T-helper 17 cell (primary cell): ENCODE measurements at places on chromosomes 5 and 9.
A peak's percentile ranks its signal among the peaks of the same experiment; 100 is the strongest.

- peak; percentile 2 for DNase-seq
Measured at GRCh38 chr9:133104718-133105460, 16.2 kb downstream of the RALGDS start.

DNA sequence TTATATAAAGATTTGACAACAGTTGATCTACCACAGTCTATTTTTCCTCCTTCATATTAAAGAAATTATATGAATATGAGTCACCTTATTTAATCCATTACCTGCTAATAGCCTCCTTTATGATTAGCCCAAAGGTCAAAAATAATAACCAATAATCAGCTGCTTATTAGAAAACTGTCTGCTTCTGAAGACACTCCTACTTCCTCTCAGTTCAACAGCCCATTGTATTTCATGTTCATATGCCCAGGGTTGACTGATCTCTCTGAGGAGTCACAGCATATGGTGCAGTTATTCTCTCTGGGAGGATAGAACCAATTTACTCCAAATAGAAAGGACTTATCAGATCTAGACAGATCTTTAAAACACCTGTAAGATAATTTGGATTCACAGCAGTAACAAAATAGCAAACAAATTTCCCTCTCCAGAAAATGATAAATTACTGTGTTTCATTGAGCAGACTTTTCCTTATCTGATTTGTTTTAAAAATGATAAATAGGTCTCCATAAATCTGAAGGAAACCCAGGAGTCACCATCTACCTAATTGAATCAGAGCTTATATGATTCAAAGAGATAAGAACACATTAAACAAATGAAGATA lies 180.4 kb upstream of the ITGA1 start:
- no peak for DNase-seq

DNA sequence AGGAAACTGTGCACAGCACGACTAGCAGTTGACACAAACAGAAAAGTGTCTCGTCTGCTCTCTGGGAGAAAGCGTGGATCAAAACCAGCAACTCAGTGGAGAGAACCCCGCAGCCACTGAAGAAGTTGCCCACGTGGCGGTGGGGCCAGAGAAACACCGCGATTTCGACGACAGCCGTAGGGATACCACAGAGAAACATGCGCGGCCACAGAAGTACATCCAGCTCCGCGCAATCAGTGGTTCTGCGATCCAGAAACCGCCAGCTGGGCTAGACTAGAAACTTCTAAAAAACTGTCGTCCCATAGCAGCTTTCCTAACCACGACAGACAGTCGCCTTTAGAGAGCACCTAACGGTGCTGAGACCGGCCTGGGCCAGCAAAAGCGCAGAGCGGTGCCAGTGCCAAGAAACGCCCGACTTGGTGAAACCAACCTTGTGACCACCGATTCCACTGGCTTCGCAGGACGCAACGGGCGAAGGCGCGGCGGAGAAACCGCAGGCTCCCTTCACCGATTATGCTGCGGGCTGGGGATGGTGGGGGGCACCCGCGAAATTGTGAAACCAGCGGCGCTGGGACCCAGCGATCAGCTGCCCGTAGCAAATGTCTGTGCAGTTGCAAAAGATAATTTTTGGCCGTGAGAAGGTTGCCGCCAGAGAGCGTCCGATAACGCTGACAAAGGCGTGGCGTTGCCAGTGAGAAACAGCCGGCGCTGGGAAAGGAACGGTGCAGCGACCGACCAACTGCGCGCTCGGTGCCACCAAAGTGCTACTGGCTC lies 2.7 kb upstream of the ANXA2R start:
- DNase-seq = peak; percentile 48

- no peak for DNase-seq
Measured at GRCh38 chr5:124453221-124454051, 293.0 kb downstream of the ZNF608 start.

GRCh38 chr9:123175854-123176629 lies 92.3 kb downstream of the STRBP start:
- DNase-seq = no peak

DNA sequence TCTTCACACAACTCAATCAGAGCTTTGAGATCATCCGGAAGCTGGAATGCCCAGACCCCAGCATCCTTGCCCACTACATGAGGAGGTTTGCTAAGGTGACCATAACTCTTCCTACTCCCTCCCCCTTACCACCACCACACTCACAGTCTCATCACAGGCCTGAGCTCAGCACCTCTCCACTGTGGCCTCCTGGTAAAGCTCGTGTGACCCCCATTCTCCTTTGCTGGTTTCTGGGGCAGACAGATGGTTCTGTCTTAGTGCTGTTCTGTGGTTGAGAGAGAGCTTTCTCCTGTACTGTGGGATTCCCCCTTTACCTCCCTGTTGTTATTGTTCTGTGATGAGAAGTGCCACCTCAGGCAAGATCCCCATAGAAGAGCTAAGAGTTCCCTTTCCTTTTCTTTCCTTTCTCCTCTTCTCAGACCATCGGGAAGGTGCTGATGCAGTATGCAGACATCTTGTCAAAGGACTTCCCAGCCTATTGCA lies 92.7 kb upstream of the RUSC2 start:
- DNase-seq = no peak

DNA sequence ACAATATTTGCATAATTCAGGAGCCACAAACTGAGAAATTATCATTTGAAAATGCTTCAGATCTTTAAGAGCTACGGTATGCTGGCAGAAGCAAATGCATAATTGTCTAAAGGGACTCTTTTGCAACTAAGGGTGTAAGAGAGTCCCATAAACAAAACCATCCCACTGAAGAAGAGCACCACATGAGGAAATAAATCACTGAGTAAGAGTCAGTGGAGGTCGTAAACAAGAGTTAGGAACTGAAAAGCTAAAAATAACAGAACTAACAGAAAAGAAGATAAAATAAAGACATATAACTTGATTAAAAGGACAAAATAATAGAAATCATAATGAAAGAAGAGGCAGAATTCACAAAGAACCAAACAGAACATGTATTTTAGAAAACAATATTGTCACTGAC lies 3.5 kb upstream of the SMC2 start:
- no peak for DNase-seq

DNA sequence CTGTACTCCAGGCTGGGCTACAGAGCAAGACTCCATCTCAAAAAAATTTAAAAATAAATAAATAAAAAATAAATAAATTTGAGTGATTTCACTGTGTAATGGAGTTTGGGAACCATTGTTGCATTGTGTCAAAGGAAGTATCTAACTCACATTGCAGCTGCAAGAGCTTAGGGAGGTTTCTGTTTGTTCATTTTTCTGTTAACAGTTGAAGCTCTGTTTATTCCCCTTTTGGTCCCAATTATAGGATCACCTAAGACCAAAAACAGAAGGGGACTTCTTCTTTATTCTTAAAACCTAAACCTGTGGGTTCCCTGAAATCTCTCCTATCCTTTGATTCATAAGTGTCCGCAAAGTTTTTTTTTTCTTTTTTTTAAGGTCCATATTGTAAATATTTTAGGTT lies 28.6 kb upstream of the PCAT7 start:
- DNase-seq = no peak

GRCh38 chr9:134957945-134958227 lies 40.2 kb upstream of the FCN1 start:
- DNase-seq = no peak

DNA sequence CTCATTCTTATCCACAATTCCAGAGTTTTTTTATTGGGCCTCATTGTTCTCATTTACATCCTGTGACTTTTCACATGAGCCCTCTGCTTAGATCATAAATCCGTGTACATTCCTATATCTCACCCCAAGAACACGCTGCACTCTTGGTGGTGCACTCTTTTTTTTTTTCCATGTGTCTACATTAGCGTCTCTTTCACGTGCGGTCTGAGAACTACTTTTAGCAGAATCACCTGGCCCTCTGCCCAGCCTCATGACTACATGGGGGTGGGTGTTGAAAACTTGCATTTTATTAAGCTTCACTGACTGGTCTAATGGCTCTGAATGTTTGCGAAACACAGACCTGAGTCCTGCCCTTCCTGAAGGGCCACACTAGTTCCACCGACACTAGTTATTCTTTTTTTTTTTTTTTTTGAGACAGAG lies 18.6 kb downstream of the C9orf57 start:
- DNase-seq = no peak

- DNase-seq = no peak
Measured at GRCh38 chr9:976943-977837, 735 bp downstream of the DMRT3 start.

- no peak for DNase-seq
Measured at GRCh38 chr9:37914154-37914551, 10.2 kb upstream of the SLC25A51 start.

DNA sequence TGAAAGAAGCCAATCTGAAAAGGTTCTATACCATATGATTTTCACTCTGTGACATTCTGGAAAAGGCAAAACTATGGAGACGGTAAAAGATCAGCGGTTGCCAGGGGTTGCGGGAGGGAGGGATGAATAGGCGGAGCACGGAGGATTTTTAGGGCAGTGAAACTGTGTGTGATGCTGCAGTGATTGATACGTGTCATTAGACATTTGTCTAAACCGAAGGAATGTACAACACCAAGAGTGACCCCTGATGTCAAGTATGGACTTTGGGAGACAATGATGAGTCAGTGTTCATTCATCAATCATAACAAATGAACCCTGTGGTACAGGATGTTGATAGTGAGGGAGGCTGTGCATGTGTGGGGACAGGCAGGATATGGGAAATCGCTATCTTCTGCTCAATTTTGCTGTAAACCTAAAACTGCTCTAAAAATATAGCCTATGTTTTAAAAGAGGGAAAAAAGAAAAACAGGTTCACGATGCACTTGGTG lies 34.4 kb downstream of the ERGIC1 start:
- DNase-seq = no peak

DNA sequence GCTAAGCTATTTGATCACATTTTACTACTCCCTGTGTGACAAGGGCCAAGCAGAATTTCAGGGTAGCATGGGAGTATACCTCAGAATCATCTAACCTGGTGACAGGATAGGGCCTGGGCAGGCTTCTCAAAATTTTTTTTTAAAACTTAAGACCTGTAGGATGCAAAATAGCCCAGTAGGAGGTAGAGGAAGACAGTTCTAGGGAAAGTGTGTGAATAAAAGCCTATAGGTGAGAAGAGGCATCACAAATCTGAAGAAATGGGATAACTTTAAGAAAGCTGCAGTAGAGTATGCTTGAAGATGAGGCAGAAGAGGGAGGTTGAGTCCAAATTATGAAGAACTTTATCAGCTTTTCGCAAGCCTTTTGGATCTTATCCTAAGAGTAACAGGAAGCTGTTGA lies 32.3 kb downstream of the CNTRL start:
- DNase-seq = no peak

DNA sequence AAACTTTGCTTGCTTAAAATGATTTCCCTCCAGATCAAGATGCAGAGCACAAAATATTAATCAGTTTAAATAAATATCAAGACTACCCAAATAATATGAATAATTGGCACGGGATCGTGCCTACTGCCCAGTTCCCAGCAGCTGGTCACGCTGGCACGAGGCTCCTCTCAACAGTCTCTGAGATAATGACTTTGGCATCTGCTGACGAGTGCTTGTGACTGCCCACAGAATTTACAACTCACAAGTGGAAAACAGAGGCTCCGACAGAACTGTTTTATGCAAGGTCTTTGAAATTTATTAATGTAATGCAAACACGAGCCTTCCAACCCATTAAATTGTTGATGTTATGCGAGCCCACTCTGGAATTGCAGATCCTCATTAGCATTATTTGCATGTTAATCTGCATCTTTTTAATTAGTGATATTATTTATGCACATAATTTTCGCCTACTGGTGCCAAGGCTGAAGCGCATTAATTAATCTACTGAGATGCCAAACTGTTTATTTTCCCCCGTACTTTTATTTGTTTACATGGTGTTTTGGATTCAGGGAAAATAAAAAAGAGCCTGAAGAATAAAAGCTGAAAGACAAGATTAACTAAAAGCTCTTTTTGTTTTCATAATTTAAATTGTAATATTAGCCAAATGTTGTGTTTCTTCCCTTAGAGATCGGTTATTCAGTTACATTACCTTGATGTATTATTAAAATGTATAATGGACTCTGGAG lies 369.3 kb upstream of the IRX1 start:
- no peak for DNase-seq

DNA sequence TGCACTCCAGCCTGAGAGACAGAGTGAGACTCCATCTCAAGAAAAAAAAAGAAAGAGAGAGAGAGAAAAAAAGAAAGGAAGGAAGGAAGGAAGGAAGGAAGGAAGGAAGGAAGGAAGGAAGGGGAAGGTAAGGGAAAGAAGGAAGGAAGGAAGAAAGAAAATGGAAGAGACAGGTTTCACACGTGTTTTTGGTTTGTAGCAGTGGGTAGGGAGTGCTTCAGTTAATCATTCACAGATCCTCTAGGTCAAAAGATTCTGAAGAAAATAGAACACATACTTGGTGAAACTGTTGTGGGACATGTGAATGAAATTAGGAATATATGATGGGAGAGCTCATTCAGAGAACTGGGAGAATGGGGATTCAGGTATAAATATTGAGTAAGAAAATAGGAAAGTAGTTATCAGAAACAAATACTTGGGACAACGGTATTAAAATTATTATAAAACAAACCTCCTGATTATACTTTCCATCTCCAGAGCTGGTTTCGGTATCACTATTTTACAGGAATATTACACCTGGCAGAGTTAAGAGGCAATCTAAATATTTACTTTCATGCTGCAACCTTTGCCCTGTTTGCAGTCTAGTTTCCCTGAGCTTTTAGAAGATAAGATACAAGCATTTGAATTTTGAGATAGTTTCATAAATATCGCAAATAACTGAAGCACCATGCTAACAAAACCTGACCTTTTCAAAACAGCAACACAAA lies 37.2 kb downstream of the MARVELD2 start:
- no peak for DNase-seq

DNA sequence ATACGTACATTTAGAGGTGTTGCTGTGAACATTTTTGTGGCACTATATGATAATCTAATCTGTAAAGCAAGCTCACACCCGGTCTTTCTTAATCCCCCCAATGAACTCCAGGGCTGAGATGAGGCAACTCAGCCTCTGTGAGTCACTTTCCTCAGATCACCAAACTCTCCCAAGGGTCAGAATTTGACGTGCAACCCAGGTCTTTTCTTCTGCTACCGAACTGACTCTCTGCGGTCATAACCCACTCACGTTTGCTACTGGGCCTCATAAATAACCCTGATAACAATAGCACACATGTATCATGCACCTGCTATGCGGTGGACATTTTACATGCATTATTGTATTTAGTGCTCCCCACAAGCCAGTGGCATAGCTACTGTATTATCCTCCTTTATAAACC lies 153.1 kb downstream of the DROSHA start:
- DNase-seq = no peak

DNA sequence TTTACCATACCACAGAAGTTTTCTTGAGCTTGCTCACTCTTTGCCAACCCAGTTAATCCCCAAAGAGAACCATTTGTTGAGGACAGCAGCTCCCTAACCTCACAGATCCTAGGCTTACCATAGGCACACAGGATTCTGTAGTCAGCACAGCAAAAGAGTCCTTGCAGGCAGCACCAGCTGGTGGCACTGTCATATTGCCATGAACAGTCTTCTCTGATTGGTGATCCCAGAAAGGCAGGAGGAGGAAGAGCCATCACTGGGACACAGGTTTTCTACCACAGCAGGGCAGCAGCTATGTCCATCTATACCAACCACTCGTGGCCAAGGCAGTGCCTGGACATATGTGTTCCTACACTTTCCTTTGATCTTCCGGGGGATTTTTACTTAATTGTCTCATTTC lies 297.1 kb upstream of the CD180 start:
- DNase-seq = no peak
